Right cardiac atrium (tissue), 5 donors: ENCODE measurements at places on chromosomes 4 and X. TPM values are rescaled to one million over a fixed set of nuclear protein-coding genes. Genes with fewer than 3 reads are reported as not detected.

GRCh38 chr4:114474188-114474800, 124.3 kb upstream of the UGT8 start:
- no peak for DNase-seq

- peak; percentile 75 for DNase-seq
Measured at GRCh38 chrX:40152173-40152711, 54.5 kb upstream of the BCOR start.

DNA sequence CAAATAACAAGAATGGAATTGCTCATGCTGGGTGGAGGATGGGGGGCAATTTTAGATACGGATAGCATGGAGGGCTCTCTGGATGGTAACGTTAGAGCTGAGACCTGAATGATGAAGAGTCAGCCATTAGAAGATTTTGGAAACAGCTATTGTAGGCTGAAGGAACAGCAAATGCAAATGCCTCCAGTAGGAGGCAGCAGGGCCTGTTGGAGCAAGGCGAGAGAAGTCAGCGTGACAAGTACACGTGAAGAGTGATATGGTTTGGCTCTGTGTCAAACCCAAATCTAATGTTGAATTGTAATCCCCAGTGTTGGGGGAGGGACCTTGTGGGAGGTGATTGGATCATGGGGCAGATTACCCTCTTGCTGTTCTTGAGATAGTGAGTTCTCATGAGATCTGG, 59.3 kb upstream of the SOD3 start:
- no peak for DNase-seq

Gene TMEM150C
- total RNA-seq, result 18.6 TPM

- no peak for DNase-seq
Measured at GRCh38 chr4:68489338-68489737, 42.1 kb downstream of the TMPRSS11E start.
